ENCODE measurements at places on chromosomes 6 and 20.
A peak's percentile ranks its signal among the peaks of the same experiment; 100 is the strongest.

- no peak for DNase-seq
Measured at GRCh38 chr6:35251949-35252348, 7.6 kb upstream of the ZNF76 start.

DNA sequence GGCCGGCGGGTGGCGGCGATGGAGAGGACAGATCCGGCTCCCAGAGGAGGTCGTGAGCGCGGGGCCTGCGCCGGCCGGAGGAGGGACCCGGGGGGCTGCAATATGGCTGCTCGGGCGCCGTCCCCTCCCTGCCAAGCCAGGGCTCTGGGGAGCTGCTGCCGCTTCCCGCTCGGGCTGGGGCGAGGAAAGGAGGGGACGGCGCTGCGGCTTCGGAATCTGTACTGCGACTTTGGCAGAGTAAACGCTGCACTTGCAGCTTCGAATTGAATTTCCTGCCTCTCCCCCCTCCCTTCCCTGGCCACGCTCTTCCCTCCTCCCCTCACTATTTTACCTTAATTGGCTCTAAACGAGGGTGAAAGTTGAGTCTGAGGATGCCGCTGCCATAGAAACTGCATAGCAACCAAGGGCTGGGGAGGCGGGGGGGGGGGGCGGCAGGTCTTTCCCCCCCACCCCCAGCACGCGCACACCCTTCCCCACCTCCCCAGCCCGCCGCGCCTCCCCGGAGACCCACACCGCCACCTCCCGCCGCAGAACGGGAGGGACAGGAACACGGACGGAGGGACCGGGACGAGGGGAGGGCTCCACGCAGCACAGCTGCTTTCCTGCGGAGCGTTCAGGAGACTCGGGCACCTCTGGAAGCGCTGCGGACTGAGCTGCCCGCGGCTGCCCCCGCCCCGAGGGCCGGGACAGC, 93.9 kb downstream of the RNASET2 start:
- DNase-seq = peak; percentile 35

DNA sequence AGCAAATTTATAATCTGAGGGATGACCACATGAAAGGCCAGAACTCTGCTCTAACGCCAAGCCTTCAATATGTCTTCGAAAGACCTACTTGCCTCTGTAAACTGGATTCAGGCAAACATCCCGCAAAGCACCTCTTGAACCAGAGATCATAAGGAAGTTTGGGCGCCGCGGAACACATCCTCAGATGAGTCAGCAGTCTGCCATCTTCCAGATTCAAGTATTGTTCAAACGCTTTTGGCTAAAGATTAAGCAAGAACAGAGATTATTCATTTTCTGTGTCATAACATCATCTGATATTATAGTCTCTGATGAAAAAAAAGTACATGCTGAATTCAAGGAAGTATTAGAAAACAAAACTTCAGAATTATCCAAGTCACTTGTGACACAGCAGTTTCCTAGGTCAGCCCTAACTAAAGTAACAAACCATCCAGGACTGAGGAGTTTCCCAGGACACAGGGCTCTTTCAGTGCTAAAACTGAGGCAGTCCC, 20.8 kb downstream of the TBC1D7 start:
- DNase-seq = no peak

DNA sequence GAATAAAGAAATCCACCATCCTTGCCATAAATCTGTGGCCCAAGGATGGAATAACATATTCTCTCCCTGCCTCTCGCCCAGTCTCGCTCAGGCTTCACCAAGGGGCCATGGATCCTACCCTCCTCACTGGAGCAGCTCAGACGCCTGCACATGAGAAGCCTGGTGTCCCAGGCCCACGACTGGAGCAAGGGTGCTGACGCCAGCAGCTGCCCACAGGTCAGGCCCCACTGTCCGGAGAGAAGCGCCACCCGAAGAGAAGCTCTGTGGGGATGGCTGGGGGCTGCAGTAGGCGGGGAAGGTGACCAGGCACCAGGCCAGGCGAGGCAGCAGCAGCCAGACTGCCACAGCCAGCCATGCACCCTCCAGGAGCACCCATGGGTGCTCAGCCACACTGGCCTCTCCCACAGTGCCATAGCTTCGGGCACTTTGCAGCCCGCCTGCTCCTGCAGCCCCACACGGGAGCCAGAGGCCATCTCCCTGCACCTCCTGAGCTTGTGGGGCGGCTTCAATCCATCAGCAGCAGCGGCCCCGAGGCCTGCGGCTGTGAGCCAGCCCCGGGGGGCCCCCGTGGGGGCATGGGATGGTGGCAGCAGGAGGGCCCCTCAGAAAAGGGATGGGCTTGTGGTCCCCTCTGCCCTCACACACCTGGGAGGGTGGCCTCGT, 286.2 kb upstream of the SGK1 start:
- DNase-seq = no peak

DNA sequence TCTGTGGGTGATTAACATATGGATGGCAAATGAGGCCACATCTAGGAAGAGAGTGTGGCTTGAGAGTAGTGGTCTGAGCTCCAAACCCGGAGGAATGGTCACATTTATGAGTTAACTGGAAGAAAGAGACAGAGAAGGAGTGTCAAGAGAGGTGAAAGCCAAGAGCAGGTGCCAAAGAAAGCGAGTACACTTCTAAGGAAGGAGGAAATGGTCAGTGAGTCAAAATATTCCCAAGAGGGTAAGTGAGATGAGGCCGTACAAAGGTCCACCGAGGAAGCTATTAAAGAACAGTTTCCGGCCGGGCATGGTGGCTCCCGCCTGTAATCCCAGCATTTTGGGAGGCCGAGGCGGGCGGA, 104.5 kb upstream of the RNF24 start:
- no peak for DNase-seq

GRCh38 chr6:135162678-135163439, 18.2 kb upstream of the MYB start:
- DNase-seq = no peak
